ENCODE measurements at places on chromosomes 4 and X. TPM values are rescaled to one million over a fixed set of nuclear protein-coding genes. Genes with fewer than 3 reads are reported as not detected.
A peak's percentile ranks its signal among the peaks of the same experiment; 100 is the strongest.

DNA sequence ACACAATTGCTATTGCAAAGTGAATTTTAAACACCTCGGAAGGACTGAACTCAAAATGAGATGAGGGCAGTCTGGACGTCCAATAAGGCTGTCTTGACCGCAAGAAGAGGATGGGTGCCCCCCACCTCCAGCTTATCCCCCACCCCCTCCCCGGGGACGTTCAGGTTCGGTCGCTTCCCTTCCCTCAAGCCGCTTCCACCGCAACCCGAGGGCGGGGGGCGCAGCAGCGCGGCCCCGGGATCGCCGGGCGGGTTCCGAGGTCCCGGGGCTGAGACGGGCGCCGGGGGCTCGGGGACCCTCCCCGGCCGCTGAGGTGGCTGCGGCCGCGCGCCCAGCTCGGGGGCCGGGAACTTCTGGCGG, 480 bp downstream of the USP46 start:
- H3K27ac ChIP-seq: peak overlapping the region; percentile 95
- H3K4me3 ChIP-seq: peak overlapping the region; percentile 97
- no peaks in the 10 kb centered on the region for H3K27me3 ChIP-seq

Gene AMTN
- total RNA-seq: not detected

DNA sequence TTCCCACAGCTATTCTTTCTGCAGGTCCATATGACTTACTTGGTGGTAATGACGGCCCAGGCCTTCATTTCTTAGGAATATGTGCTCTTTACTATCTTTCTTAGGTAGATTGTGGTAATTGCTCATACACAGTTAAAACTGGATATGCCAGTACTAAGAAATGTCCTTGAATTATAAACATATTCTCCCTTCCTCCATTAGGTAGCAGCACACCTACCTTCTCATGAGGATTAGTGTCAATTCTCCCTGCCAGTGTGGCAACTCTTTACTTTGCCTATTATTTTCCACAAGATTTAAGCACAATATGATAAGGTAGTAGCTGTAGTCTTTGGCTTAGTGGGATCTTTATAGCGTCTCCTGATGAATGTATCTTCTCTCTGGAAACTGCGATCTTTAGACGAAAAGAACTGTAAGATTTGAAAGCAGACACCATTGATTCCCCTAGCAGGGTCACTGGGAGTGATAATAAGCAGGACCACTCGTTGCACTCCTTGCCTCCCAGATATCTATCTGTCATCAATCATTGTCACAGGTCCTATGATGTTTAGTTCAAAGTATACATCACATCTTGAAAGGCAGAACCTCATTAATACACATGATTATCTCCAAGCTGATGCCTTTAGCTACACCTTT, 1240.7 kb downstream of the C4orf33 start:
- no peaks in the 10 kb centered on the region for H3K36me3 ChIP-seq
- no peak for DNase-seq
- H3K4me3 ChIP-seq: no peak overlapping the region
- no peaks in the 10 kb centered on the region for H3K27me3 ChIP-seq
- H3K27ac ChIP-seq: no peak overlapping the region

DNA sequence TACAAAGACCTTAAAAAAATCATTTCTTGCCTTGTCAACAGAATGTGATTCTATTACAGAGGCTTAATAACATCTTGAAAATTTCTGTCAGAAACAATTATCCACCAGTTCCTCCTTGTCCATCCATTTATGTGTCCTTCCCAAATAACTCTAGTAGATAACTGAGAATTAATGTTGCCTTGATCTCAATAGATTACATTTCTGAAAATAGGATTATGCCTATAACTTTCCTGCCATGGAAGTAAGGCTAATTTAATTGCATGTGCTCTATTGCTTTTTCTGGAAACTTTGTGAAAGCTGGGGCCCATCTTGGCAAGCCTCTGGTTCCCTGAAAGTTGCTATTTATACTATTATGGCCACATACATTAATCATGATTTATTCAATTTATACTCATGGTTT, 76.2 kb upstream of the UNC5C start:
- no peak for DNase-seq
- H3K27ac ChIP-seq: no peak overlapping the region
- H3K27me3 ChIP-seq: no peaks in the 10 kb centered on the region
- H3K4me3 ChIP-seq: no peak overlapping the region
- H3K36me3 ChIP-seq: no peaks in the 10 kb centered on the region

Gene MAGEA9B
- not detected for total RNA-seq

DNA sequence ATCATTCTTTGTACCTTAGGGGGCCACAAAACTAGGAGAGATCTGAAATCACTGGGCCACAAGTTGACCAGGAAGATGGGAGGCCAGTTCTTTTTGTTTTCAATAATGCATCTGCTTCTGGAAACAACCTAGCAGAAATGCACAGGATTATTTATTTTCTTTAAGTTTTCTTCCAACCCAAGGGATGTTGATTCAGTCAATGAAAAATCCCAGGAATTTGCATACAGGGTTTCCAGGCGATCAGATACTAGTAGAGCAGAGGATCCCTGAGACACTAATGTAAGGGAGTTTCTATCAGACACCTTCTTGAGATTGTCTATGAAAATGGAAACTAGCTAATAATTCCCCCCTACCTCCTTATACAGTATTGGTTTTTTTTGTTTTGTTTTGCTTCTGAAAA, 7.4 kb downstream of the ATOH1 start:
- no peak overlapping the region for H3K27ac ChIP-seq
- no peak overlapping the region for H3K4me3 ChIP-seq
- no peaks in the 10 kb centered on the region for H3K36me3 ChIP-seq
- H3K4me1 ChIP-seq: no peaks in the 10 kb centered on the region
